ENCODE measurements at places on chromosomes 4 and X.

- no peak for DNase-seq
These were observed 62.8 kb upstream of the GRIA3 start for GRCh38 chrX:123121241-123121640.

GRCh38 chr4:168562041-168562571, 65.3 kb downstream of the PALLD start:
- no peak for DNase-seq

- no peak for DNase-seq
These were observed 36.9 kb upstream of the PRSS12 start for GRCh38 chr4:118389721-118390120.

GRCh38 chr4:63269156-63269555, 1140.1 kb downstream of the TECRL start:
- DNase-seq = no peak

- DNase-seq = no peak
These were observed 538.2 kb downstream of the INPP4B start for GRCh38 chr4:142307857-142308256.

DNA sequence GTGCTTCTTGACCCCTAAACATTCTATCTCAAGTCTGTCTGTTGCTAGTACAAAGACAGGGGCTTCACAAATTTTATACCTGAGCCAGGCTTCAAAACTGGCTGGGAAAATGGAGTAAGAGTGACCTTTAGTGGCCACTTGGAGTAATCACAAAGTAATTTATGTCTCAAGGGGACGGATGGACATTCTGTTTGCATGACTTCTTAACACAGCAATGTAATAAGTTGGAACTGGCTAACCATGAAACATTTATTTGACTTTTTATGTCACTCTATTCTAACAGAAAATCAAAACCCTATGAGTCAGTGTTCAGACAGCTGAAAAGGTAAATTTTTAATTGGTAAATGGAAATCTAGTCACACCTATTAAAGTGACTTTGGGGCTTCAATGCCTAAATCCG, 600.6 kb downstream of the ANKRD50 start:
- DNase-seq = no peak

DNA sequence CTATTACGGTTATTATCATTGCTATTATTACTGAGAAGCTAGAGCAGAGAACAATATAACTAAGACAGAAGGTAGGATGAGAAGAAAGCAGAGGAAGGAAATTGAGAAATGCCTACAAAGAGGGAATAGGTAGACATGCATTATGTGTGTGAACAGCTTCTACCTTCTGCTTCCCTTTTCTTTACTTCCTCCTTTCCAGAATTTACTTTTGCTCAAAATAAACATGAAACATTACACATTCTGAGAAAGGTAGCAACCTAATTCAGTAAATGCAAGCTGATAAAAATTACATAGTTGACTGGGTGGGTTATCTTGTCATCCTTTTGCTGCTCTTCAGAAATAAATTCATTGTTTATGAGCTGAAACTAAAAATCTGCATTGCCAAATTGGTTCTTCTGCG, 54.6 kb downstream of the AMOT start:
- DNase-seq = no peak

- peak; percentile 94 for DNase-seq
These were observed 2.7 kb downstream of the HUWE1 start for GRCh38 chrX:53683556-53684414.

DNA sequence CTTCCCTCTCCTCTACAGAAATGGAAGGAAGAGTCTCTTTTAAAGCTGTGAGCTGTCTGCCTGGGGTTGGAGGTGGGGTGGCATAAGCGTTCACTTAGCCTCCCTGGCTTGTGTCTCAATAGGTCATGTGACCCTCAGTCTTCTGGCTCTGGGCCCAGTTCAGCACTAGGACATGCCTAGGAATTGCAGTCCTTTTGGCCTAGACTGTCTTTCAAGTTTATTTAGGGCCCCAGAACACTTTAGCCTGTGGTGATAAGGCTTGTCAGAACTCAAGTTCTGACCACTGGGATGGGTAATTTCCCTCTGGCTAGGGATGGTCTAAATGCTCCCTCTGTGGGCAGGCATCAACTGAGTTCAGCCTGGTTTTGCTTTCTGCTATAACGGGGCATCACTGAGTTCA, 34.3 kb upstream of the ARMCX4 start:
- no peak for DNase-seq

DNA sequence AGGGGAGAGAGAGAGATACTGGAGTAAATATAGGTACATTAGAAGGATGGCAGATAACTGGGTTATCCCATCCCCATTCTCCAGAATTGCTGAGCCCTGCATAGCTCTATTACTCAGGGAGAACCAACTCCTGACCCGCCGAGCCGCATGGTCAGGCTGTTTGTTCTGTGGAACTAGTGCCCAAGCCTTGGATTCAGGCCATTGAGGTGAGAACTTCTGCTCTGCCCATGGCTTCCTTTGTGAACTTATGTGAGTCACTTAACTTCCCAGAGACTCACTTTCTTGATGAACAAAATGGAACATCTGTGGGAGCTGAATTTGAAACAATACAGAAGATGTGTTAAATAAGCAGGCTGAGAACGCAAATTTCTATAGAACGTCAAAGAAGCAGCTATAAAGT, 54.2 kb downstream of the SPATA18 start:
- DNase-seq = no peak

GRCh38 chr4:38857354-38858096, 908 bp upstream of the TLR6 start:
- DNase-seq = no peak

GRCh38 chr4:165839615-165840333, 33.3 kb upstream of the TLL1 start:
- DNase-seq = no peak

DNA sequence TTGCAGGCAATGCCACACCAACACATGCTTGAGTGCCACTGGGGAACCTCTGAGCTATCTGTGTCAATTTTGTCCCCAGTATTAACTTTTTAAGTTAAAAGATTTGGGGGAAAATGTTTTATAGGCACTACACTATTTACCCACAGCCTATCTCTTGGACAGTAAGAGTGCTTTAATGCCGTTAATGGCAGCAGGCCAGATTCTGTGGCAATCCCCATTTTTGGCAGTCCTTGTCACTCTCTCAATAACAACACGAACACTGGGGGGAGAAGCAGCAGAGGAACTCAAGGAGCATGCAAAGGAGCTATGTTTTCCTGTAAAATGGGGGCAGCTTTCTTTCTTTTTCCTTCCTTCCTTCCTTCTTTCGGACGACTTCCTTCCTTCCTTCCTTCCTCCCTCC, 168.6 kb downstream of the NSUN7 start:
- no peak for DNase-seq

GRCh38 chr4:127759228-127759820, 22.8 kb upstream of the HSPA4L start:
- DNase-seq = no peak

- DNase-seq = no peak
These were observed 3.6 kb upstream of the SPP1 start for GRCh38 chr4:87971866-87972265.

DNA sequence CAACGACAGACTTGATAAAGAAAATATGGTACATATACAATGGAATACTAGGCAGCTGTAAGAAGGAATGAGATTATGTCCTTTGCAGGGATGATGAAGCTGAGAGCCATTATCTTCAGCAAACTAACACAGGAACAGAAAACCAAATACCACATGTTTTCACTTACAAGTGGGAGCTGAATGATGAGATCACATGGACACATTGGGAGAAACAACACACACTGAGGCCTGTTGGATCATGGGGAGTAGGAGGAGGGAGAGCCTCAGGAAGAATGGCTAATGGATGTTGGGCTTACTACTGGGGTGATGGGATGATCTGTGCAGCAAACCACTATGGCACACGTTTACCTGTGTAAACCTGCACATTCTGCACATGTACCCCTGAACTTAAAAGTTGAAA, 209.7 kb downstream of the SPRY1 start:
- no peak for DNase-seq

GRCh38 chr4:112550728-112551127, 34.7 kb upstream of the NEUROG2 start:
- DNase-seq = no peak

GRCh38 chrX:110022599-110023448, 19.9 kb downstream of the TMEM164 start:
- no peak for DNase-seq

DNA sequence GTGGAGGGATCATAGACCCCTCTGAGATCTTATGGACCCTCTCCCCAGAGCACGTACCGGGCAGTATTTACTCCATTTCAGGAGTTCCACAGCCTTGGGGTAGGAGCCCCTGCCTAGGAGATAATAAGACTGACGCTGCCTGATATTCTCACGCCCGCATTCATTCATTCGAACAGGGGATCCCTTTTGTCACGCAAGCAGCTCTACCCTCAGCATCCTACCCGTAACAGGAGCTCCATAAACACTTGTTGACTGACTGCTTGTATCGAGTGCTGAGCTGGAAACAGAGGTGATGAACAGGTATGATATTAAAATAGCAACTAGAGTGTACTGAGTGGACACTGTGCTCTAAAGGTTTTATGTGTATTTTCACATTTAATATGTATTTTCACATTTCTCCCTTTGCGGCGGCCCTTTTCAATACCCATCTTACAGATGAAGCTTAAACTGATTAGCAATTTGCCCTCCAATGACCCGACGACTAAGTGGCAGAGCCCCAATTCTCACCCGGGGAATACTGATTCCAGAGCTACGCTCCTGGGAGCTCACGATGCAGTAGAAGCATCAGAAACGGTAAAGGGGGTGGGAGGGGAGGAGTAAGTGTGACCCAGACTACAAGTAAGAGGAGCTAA, 888 bp downstream of the RAB28 start:
- DNase-seq = no peak

- no peak for DNase-seq
These were observed 121.3 kb upstream of the PNPLA4 start for GRCh38 chrX:8048466-8048865.

- no peak for DNase-seq
These were observed 59.0 kb downstream of the ING2 start for GRCh38 chr4:183563874-183564273.

- no peak for DNase-seq
These were observed 25.4 kb upstream of the SLAIN2 start for GRCh38 chr4:48315728-48316630.

- peak; percentile 66 for DNase-seq
These were observed 421 bp downstream of the MECP2 start for GRCh38 chrX:154097003-154097588.

- no peak for DNase-seq
These were observed 192.2 kb downstream of the BCOR start for GRCh38 chrX:39905538-39905891.

GRCh38 chr4:10063544-10064300, 42.4 kb upstream of the SLC2A9 start:
- DNase-seq = peak; percentile 29

- DNase-seq = no peak
These were observed 77.3 kb upstream of the IGSF1 start for GRCh38 chrX:131366407-131366806.

DNA sequence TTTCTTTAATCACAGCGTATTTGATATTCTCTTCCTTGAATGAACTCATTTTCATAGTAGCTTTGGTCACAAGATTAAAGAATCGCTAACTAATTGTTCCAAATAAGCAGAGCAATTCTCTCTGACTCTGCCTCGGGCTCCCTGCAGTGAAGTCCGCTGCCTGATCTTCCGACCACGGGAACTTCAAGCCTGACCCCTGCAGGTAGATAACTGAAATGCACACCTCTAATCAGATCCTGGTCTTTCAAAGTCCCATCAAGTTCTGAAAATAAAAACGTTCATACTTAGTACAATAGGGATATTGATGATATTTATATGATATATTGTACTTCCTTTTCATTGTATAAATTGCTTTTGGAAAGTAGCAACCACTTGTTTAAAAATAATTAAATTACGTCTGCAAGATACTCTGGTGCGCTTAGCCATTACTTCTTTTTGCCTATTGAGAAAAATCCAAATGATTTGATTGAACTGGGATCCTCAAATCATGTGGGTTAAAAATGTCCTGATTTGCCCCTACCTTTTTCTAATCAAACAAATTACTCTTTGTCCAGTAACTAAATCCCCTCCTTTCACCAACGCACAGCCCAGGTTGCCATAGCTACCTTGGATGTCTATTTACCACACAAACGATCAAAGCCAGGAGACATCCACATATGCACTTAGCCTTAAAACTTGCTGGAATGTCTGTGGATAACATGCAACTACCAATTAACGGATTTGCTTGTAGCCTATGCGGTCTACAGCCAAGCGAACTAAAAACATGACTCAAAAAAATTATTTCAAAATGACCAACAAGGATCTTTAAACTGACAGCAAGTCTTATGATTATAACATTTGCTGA, 4.2 kb downstream of the MID1 start:
- no peak for DNase-seq

DNA sequence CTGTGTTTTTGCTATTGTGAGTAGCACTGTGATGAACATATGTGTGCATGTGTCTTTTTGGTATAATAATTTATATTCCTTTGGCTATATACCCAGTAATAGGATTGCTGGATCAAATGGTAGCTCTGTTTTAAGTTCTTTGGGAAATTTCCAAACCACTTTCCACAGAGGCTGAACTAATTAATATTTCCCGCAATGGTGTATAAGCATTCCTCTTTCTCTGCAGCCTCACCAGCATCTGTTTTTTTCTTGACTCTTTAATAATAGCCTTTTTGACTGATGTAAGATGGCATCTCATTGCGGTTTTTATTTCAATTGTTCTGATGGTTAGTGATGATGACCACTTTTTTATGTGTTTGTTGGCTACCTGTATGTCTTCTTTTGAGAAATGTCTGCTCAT, 247.7 kb upstream of the NDST3 start:
- no peak for DNase-seq

DNA sequence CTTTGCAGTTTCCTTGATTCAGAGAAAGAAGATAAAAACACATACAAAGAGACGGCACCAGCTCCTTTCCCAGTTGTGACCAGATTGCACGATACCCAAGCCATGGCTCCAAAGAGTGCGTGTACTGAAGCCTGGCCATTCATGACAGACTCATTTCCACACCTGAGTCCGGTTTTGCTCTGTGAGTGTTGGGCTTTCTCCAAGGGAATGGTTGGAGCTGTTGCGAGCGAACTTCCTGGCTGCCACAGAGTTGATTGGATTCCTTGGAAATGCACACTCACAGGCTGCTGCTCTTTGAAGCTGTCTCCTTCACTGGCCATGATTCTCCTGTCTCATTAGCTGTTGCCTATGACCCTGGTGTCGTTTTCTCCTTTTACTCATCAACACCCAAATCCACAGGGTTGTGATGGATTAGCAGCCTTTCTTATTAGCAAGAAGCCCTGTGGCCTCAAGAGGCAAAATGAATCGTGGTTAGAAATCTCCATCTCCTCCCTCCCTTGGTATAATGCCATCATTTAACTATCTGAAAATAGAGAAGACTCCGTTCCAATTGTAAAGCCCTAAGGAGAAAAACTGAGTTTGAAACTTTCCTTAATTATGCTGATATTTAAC, 43.9 kb upstream of the BBS12 start:
- DNase-seq = no peak

- DNase-seq = no peak
These were observed 63.2 kb downstream of the NHS start for GRCh38 chrX:17438221-17438620.

DNA sequence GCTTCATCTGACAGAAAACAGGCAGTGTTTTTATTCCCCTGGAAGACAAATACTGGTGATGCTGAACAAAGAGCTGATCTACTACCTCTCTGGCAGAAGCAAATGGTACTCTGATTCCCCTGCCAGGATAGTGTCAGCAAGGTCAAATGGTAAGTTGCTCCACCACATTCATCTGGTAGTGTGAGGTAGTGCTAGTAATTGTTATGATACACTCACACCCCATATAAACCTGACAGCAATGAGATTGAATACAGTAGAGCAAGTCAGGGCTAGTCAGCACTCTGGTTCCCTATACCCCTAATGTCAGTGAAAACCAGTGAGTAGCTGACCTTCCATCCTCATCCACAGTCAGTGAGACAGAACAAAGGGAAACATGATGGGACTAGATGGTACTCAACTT, 3.4 kb upstream of the SPIN4 start:
- no peak for DNase-seq

GRCh38 chr4:8849266-8850073, 22.2 kb downstream of the HMX1 start:
- DNase-seq = peak; percentile 41
